Caco-2 (cell line): ENCODE measurements at places on chromosomes 7 and 10. TPM values are rescaled to one million over a fixed set of nuclear protein-coding genes. Genes with fewer than 3 reads are reported as not detected.

ZNF746 gene
- total RNA-seq = 19.1 and 19.3 TPM in 2 replicates

CHN2 gene
- 16.5 and 18.8 TPM in 2 replicates for total RNA-seq

SCD gene
- 449 and 457 TPM in 2 replicates for total RNA-seq

- DNase-seq = no peak
Measured at GRCh38 chr10:15859509-15859905, 800 bp downstream of the MINDY3 start.

FAM131B gene
- total RNA-seq = 20.2 and 22.3 TPM in 2 replicates

CUBN gene
- total RNA-seq = 4.6 and 4.8 TPM in 2 replicates

ANKRD2 gene
- total RNA-seq = 0.23 TPM in 1 of 2 replicates, not detected in the other

DNA sequence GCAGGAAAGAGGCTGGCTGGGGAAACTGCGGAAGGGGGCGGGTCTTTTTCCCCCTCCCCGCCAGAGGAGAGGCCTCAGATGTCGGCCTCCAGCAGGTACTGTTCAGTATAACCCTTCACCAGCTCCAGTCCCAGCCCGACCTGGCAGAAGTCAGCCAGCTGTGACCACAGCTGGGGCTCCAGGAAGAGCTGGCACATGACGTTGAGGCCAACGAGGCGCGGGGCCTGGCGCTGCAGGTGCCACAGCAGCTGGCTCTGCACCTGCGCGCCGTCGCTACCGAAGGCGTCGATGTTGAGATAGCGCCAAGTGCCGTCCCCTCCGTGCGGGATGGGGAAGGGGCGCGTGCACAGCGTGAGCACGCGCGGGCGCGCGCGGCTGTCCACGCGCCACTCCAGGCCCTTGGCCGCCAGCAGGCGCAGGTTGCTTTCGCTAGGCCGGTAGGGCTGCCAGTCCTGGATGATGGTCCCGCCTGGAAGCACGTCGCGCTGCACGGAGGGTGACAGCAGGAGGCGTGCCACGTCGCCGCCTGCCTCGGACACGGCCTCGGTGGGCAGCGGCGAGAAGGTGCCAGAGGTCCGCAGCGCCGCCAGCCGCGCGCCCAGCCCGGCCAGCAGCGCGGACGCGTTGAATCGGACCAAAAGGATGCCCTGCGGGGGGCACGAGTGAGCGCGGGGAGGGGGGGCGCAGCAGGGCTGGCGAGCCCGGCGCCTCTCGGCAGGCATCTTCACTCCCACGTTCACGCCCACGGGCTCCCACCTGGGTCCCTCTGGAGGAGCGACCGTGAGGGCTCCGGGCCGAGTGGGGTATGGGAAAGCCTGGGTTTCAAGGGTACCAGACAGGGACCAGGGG lies 6.9 kb upstream of the VGF start:
- DNase-seq = no peak

GRCh38 chr7:6385110-6385781 lies 62.5 kb downstream of the DAGLB start:
- DNase-seq = peak; percentile 69

GRCh38 chr10:2460812-2461211 lies 606.5 kb upstream of the PFKP start:
- no peak for DNase-seq

- DNase-seq = no peak
Measured at GRCh38 chr7:130180571-130181262, 24.5 kb downstream of the TMEM209 start.

GRCh38 chr7:1818575-1819258 lies 148.6 kb downstream of the ELFN1 start:
- DNase-seq = no peak

DNA sequence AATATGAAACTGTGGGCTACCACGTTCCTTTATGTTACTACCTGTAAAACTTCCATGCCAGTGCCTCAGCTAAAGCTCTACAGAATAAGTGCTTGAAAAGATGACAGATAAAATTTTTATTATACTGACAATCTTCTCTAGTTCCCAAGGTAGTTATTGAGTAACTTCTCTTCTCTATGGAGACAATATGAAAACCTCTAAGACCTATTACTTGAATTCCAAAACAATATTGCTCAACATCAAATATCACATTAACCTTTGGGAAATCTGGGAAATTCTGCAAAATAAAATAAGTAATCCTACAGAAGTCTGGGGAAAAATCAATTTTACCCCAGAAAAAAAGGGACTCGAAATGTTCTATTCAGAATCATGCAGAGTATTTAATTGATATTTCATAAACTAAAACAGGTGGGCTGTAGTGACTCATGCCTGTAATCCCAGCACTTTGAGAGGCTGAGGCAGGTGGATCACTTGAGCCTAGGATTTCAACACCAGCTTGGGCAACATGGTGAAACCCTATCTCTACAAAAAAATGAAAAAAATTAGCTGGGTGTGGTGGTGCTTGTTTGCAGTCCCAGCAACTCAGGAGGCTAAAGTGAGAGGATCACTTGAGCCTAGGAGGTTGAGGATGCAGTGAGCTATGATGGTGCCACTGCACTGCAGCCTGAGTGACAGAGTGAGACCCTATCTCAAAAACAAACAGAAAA lies 23.8 kb upstream of the ANK3 start:
- DNase-seq = no peak

DNA sequence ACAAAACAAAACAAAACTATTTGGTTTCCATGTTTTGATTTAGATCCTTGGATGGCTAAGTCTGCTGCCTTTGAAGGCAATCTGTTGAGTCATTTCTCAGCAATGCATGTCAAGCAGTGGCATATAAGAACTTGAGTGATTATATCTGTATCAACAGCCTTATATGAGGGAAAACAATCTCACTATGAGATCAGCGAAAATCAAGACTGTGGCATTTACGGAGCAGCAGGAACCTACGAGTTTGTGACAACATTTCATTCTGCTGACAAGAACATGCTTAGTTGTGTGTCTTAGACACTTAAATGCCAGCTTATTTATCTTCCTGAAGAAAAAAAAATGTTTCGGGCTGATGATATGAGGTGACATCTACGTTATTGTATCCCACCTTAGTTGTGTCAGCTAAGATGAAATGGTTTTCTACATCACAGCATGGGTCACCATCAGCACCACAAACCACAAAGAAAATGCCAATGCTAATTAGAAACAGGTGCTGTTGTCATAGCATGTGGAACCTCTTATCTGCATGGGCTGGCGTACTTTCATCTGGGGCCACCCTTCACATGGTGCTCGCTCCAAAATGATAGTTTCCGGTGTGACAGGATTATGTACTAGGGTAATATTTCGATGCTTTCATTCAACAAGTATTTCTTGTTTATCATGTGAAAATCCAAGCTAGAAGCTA lies 1085.5 kb downstream of the SORCS1 start:
- no peak for DNase-seq

DNA sequence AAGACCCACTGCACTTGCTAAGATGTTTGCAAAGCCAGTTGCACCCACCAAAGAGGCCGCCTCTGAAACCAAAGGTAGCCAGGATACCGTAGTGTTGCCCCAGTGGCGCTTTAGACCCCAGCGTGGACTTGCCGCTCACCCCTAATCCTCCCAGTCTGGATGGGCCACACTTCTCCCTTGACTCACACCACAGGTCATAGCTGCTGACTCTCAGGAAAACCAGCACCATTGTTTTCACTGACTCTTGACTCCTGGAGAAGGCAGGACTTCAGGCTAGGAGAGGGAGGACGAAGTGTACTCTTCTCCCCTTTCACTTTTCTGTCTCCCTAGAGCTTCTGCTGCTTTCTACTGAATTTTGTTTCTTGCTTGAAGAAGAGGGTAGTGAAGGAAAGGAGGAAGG lies 22.3 kb downstream of the RAB19 start:
- DNase-seq = no peak

- DNase-seq = no peak
Measured at GRCh38 chr10:25615926-25616325, 318.1 kb upstream of the MYO3A start.

RTKN2 gene
- total RNA-seq = 36.2 and 37.1 TPM in 2 replicates

DNA sequence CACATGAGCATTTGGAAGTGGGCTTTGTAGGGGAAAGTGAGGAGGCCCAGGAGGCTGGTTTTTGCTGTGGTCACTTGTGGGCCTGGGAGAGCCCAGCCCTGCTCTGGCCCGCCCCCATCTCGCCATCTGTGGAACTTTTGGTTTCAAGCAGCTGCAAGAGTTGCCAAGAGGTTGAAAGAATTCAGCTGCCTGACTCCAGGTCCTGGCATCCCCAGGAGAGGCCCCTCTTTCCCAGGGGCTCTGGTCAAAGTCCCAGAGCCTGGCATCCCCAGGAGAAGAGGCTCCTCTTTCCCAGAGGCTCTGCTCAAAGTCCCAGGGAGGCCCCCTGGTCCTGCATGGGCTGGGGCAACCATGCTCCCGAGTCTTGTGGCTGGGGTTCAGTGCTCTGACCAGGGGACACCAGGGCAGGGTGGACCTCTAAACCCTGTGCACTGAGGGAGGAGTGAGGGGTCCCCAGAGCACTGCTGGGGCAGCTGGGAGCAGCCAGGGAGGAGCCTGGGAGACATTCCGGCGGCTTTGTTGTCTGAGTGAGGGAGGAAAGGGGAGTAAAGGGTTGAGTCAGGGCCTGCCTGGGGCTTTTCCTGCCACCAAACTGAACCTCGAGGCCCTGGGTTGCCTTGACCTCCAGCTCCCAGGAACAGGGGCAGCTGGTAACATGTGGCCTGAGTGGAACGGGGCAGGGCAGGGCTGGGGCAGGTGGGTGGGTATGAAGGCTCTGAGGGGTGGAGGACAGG lies 27.7 kb upstream of the CSGALNACT2 start:
- DNase-seq = no peak

DNA sequence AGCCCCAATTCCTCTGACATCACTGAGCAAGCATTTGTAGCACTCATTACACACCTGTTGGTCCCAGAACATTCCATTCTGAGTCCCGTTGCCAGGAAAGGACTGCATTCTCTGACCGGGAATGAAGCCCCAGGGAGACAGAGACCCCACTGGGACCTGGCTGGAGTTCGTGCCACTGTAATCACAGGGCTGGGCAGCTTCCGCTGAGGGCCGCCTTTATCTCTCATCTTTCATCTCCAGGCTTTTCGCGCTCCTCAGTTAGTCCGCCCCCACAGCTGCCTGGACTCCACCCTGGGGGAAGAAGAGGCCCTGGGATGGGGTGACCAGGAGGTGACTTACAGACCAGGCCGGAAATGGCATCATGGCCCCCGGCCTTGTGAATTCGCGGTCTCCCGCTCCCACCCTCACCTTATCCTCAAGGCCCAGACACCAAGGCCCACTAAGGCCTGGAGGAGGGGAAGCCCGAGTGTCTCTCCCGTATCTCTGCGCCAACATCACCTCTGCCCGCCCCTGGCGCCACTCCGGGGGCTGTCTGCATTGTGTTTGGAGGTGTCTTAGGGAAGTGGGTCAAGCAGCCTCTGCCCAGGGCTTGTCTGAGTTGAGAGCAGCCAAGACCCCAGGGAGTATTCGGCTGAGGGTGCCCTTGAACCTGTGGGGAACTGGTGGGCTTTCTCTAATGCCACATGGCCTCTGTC lies 75.4 kb downstream of the PROSER2 start:
- peak; percentile 78 for DNase-seq

DNA sequence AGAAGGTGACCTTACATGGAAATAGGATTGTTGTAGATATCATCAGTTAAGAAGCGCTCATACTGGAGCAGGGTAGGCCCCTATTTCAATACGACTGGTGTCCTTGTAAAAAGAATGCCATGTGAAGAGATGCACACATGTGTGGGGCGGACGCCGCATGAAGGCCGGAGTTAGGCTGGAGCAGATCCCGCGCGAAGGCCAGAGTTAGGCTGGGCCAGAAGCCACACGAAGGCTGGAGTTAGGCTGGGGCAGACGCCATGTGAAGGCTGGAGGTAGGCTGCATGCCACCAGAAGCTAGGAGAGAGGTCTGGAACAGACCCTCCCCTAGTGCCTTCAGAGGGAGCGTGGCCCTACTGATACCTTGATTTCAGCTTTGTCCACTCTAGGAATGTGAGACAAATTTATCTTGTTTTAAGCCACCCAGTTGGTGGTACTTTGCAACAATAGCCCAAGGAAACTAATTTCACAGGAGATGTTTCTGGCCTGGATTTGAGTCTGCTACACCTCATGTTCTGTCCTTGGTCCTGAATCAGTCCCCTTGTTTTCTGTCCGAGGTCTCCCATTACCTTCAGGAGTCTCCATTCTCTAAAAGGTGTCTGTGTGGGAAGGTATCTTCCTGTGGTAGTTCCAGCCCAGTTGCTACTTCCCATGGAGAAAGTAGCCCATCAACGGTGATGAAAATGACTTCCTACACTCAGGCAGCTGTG lies 585.8 kb downstream of the LRMDA start:
- no peak for DNase-seq

GRCh38 chr10:127283576-127283975 lies 87.2 kb upstream of the INSYN2A start:
- DNase-seq = no peak

DNA sequence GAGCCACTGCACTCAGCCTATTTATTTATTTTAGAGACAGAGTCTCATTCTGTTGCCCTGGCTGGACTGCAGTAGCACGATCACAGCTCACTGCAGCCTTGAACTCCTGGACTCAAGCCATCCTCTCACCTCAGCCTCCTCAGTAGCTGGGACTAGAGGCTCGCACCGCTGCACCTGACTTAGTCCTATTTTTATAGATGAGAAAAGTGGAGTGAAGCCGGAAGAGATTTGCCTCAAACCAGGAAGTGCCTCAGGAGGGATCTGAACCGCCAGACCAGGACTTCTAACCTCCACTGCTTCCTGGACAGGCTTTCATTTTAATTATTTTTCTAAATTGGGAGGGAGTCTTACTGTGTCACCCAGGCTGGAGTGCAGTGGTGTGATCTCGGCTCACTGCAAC lies 17.5 kb upstream of the CLIP2 start:
- no peak for DNase-seq

- no peak for DNase-seq
Measured at GRCh38 chr7:30240106-30240800, 44.1 kb upstream of the ZNRF2 start.

KMT2C gene
- total RNA-seq = 59.5 and 71.1 TPM in 2 replicates

GRCh38 chr7:2180081-2180480 lies 52.7 kb downstream of the MAD1L1 start:
- DNase-seq = no peak

GRCh38 chr7:30018451-30018850 lies 8.1 kb downstream of the FKBP14 start:
- DNase-seq = no peak

GRCh38 chr7:36468370-36469101 lies 78.9 kb downstream of the ANLN start:
- DNase-seq = no peak

DNA sequence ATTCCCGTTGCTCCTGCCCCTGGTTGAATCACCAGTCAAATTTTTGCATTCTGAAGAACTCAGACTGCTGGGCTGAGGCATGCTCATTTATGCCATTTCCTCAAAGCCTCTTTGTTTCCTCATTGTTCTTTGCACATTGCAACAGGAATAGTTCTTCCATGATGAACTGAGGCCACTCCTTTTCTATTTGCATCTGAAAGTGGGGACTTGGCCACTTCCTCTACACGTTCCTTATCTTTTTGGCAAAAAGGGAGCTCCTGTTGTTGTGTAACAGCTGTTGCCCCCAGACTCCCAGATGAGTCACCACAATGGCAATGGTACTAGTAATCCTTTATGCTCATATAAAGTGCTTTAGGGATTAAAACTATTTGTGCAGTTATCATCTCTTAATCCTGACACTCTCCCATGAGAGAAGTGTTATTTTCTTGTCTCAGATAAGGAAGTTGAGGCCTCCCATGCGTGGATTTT lies 20.1 kb upstream of the ITPRID1 start:
- peak; percentile 66 for DNase-seq

- DNase-seq = no peak
Measured at GRCh38 chr7:79692015-79692414, 238.5 kb upstream of the MAGI2 start.
